B cell (primary cell): ENCODE measurements at places on chromosomes 16 and 17.
A peak's percentile ranks its signal among the peaks of the same experiment; 100 is the strongest.

DNA sequence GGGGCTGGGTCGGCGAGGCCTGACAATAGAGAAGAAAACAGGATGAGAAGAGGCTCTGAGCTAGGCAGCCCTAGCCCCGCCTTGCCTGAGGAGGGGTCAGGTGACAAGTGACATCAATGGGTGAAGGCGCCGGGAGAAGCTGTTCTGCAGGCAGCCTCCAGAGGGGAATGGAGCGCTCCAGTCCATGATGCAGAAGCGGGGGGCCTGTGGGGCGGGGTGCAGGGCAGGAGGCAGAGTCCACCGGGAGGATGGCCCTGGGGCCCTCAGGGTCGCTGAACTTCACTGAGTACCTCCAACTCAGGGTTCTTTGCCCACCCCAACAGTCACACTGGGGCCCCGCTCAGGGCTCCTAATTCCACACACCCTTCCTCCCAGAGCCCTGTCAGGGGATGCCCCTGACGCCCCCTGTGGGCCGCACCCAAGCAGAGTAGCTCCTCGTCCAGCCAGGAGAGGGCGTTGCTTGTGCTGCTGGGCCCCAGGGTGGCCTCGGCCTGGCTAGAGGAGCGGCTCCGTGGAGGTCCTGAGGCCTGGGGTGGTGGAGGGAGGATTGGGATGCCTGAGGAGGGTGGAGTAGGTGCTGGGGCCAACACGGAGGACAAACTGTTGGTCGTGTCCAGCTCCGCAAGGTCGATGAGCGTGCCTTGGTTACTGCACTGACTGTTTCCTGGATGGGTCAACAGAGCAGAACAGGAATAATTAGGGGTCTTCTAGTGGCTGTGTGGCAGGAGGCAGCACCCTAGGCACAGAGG lies 20.8 kb downstream of the GGA3 start:
- DNase-seq, result peak; percentile 49

- no peak for DNase-seq
These were observed 7.3 kb downstream of the RGS11 start for GRCh38 chr16:268141-269053.

GRCh38 chr17:17025621-17026020 lies 16.6 kb upstream of the MPRIP start:
- DNase-seq, result no peak

- DNase-seq, result no peak
These were observed 409.7 kb upstream of the CDH8 start for GRCh38 chr16:62445909-62446308.

GRCh38 chr16:48101069-48101674 lies 54.6 kb downstream of the ABCC12 start:
- DNase-seq, result no peak

DNA sequence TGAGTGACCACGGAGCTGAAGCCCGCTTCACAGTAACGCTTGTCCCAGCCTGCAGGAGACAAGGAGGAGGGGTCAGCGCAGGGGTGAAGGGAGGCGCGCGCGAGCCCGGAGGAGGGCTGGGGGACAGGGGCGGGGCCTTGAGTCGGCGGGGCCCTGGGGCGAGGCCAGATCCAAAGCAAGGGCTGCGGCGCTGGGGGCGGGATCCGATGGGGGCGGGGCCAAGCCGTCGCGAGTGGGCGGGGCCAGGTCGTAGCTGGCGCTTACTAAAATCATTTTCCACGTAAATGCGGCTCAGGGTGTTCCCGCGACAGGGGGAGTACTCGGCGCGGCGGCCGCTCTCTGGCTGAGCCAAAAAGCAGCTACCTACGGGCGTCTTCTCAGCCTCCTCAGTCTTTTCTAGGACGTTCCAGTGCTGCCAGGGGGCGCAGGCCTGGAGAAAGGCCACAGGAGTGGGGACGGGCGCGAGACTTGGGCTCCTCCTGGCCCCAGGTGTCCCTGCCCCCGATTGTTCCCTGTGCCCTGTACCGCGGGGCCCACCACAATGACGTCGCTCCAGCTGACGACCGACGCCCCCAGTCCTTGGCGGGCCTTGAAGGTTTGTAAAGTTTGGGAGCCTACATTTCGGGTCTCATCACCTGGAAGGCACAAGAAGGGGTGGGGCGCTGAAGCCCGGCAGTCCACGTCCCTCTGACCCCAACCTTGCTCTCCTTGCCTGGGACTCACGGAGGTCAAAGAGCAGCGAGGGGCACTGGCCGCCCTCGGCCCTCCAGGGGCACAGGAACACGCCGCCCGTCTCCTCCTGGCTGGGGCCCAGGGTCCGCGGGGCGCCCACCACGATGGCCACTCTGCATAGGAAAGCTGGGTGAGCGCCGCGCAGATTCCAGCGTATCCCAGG lies 3.9 kb downstream of the ITGA2B start:
- DNase-seq, result peak; percentile 83

GRCh38 chr16:27995378-27995777 lies 68.1 kb downstream of the GSG1L start:
- DNase-seq, result no peak

GRCh38 chr17:73827627-73828291 lies 183.5 kb upstream of the SDK2 start:
- DNase-seq, result no peak

DNA sequence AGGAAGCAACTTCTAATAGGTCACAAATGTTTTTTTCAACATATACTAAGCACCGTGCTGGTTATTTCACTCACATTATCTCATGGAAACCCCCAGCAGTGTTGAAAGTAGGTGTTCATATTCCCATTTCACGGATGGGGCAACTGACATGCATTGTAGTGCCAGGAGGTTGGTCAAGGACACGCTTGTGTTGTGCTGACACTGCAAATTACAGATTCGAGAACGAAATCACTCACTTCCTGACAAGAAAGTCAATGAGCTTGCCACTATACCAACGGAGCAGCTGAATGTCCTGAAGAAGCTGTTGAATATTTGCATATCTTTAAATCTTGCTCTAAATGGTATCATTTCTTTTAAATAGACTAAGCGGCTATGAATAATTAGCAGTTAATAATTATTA lies 378.0 kb upstream of the C16orf82 start:
- DNase-seq, result no peak

- no peak for DNase-seq
These were observed 33.9 kb upstream of the ZNF423 start for GRCh38 chr16:49889725-49890397.

DNA sequence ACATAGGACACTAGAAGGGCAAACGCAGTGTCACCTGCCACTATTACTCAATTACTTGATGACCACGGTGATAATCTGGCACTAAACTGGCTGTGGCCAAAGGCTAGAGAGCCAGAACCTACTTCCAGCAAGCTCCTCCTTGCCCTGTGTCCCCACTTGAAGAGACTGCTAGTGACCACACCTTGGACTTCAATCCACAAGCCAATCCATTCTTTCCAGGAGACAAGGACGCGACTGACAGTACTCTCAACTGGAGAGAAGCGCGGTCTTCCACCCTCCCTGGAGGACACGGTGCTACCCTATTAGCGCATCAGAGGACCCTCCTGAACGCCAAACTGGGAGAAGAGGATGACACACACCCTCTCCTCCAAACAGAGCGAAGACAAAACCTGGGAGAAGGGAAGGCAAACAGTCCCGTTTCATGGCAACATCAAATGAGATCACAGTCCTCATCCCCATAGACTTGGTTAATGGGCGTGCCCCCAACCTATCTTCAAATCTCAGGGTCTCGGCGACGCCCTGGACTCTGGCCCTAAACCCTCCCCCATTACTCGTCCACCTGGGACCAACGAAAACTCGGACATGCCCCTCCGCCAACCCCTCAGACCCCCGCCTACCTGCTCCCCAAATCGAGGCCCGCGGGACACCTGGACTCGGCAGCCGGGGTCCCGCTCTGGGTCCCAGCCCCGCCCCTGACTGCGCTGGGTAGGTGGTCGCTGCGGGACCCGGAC lies 508 bp downstream of the FLCN start:
- no peak for DNase-seq

- no peak for DNase-seq
These were observed 39.7 kb downstream of the SLC7A5 start for GRCh38 chr16:87829622-87829980.

DNA sequence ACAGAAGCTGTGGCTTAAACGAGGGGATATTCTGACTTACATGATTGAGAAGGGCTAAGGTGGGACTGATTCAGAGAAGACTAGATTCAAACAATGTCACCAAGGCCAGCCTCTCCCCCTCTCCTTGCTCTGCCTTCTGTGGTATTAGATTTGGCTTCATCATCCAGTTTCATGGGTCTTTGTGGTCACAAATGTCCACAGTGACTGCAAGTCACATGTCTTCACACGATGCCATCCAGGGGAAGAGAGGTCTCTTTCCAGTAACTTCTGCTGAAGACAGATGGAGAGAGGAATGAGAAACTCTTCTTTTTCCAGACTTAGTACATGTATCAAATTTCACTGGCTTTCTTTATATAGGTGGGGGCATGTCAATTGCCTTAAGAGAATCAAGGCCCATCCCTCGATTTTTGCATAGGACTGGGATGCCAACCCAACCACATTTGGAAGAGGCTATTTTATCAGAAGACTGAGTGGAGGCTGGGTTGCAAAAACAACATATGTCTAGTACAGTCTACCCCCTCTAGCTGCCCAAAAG lies 57.3 kb upstream of the HNF1B start:
- no peak for DNase-seq

- no peak for DNase-seq
These were observed 9.2 kb upstream of the NAT9 start for GRCh38 chr17:74785096-74785980.

DNA sequence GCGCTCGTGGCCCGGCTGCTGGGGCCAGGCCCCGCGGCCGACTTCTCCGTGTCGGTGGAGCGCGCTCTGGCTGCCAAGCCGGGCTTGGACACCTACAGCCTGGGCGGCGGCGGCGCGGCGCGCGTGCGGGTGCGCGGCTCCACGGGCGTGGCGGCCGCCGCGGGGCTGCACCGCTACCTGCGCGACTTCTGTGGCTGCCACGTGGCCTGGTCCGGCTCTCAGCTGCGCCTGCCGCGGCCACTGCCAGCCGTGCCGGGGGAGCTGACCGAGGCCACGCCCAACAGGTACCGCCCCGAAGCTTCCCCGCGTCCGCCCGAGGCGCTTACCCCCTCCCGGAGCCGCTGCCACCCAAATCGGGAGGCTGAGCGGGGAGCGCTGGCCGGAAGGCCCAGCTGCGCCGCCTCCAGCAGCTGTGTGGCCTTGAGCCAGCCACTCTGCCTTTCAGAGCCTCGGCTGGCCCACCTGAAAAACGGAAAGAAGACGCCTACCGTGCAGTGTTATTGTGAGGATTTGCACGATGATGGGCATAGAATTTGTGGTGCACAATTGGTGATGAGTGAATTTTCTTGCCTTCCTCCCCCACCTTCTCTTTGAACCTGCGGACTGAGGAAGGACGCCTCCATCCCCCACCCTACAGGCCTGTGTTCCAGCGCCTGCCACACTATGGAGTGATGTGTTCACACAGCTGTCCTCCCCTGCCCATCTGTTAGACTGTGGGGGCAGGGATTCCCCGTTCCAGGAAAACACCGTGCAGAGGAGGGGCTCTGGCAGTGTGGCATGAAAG lies 523 bp downstream of the NAGLU start:
- DNase-seq, result no peak

- DNase-seq, result no peak
These were observed 5.2 kb upstream of the PLLP start for GRCh38 chr16:57289391-57290257.

GRCh38 chr17:19590912-19591551 lies 57.4 kb downstream of the SLC47A1 start:
- DNase-seq, result no peak

DNA sequence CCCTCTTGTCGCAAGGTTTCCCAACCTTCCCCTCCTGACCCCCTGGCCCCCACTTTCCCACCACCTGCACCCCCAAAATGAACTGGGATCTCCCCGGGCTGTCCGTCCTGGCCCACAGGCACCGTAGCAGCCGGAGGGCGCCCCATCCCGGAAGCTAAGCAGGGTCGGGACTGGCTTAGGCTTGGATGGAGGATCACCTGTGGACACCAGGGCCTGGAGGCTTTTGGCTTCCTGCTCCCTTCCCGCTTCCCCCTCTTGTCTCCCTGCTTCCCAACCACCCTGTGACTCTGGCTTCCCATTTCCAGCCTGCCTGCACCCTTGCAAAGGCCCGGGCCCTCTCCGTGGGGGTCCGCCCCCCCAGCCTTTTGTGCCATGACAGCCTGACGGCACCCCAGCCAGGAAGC lies 2291.3 kb downstream of the TP53TG3F start:
- DNase-seq, result no peak

DNA sequence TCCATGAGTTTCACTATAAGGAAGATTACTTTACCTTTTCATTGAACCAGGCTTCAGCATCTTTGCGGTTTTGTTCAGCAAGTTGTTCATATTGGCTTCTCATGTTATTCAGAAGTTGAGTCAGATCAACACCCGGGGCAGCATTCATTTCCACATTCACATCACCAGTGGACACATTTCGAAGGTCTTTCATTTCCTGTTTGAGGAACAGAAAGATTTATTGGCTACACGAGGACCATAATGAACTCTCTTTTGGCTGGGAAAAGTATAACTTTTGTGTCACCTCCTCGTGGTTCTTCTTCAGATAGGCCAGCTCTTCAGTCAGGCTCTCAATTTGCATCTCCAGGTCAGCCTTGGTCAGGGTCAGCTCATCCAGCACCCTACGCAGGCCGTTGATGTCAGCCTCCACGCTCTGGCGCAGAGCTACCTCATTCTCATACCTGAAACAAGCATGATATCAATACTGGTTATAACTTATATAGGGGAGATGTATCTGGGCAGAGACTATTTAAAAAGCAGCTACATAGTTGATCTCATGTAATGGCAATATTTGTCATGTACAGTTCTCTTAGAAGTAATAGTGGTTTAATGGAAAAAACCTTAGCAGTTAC lies 2.1 kb downstream of the KRT10 start:
- DNase-seq, result no peak

GRCh38 chr17:76032073-76032779 lies 5.1 kb upstream of the EVPL start:
- DNase-seq, result no peak

GRCh38 chr17:5841862-5842261 lies 228.3 kb upstream of the WSCD1 start:
- DNase-seq, result no peak

- peak; percentile 77 for DNase-seq
These were observed 32.0 kb downstream of the KDM8 start for GRCh38 chr16:27235055-27235937.

DNA sequence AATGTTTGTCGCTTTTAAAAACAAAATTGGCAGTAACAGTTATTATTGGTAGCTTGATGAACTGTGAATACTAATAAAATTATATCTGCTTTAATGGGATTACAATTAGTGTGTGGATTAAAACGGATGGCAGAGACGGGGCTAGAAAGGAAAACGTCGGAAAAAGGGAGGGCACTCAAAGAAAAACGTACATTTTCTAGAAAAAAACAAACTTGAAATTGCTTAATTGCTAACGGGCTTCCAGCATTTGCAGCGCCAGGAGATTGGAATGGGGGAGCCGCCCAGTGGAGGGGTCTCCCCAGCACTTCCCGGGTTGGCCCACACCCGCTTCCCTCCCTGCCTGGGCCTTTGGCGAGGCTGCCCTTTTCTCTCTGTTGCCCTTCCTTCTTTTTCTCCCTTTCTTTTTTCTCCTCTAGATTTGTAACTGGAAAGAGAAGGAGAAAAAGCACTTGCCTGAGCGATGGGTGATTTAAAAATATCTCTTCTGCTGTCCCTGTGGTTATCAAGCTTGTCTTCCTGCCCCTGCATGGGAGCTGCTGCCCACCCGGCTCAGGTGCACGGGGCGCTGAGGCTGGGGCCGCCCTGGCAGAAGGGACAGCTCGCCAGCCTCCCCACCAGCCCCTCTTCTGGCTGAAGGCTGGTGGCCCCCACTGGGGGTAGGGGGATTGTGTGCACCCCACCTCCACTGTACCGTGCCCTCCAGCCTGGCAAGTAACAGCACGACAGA lies 5.9 kb downstream of the BAHCC1 start:
- DNase-seq, result no peak
